ENCODE measurements at places on chromosomes 1 and 21.

DNA sequence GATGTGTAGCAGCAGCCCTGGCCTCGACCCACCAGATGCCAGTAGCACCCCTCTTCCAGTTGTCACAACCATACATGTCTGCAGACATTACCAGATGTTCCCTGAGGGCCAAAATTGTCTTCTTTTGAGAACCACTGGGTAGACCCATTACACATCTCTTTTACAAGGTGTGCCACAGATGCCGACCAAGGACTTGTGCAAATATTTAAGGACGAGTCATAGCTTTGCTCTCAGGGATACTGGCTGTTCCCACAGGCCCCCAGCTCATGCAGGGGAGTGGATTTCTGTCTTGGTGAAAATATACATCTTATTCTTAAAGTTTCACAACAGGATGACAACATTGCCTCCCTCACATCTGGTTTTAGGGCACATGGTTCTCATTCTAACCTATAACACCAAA is 59.4 kb upstream of the ZBTB18 start:
- DNase-seq, result no peak

DNA sequence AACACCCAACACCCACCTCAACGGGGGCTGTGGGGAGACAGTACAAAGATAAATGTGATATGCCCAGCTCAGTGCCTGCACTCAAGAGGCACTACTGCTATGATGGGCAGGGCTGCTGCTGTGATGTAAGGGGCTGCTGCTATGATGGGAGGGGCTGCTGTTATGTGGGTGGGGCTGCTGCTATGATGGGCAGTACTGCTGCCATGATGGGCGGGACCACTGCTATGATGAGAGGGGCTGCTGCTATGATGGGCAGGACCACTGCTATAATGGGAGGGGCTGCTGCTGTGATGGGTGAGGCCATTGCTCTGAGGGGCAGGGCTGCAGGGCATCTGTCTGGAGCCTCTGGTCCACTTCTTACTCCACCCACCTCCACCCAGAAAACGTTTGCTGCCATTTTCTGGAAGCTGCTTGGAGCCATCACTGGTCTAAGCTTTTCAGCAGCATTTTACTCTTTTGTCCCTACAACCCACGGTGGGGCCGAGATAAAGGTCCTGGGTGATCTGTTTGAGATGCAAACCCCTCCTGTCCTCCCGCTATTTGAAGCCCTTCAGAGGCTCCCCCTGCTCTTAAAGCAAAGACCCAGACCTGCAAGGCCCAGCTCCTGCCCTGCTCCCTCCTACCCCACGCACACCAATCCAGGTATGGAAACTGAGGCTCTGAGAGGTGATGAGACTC is 656.9 kb downstream of the PTPRU start:
- no peak for DNase-seq

GRCh38 chr21:37087188-37087587 is 14.1 kb downstream of the TTC3 start:
- peak; percentile 22 for DNase-seq

- DNase-seq, result no peak
Measured at GRCh38 chr1:10170239-10170574, 40.2 kb upstream of the KIF1B start.

- DNase-seq, result no peak
Measured at GRCh38 chr1:189821833-189822232, 655.8 kb downstream of the BRINP3 start.

DNA sequence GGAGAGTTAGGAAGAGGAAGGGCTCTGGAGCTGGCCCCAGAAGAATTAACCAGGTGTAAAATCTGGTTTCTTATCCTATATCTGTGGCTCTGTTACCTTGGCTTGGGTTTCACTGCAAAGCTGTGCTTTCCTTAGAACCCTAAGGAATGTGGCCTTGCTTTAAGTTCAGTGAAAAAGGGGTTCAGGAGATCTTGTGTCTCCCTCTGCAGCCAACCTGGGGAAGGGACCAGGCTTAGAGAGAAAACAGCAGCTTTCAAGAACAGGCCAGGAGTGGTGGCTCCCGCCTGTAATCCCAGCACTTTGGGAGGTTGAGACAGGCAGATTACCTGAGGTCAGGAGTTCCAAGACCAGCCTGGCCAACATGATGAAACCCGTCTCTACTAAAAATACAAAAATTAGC is 16.1 kb upstream of the MYCL start:
- no peak for DNase-seq

DNA sequence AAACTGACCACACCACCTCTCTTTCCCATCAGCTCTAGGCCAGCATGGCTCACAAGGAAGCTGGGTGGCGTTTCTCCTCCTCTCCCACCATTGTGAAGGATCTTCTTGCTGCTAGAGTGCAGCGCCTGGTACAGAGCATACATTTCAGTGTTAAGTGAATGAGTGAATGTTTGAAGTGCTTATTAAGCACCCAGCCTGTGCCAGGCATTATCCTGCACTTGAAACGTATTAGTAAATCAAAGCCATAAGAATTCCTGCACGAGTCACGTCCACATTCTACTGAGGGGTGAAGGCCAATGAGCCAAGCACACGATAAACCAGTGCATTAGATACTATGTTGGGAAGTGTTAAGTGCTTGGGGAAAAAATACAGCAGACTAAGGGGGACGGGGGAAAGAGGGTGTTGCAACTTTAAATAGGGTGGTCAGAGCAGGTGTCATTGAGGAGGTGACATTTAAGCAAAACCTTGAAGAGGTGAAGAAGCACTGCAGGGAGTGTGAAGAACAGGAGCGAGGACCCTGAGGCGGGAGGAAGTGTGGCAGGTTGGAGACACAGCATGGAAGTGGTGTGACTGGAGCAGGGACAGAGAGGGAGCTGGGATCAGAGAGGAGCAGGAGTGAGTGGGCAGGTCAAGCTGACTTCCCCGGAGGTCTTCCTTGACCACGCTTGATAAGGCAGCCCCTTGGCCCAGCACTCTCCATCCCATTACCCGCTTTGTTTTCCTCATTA is 48.5 kb upstream of the LRRN2 start:
- no peak for DNase-seq

- no peak for DNase-seq
Measured at GRCh38 chr1:91006113-91006908, 15.5 kb downstream of the ZNF644 start.

GRCh38 chr1:25858494-25858893 is 763 bp downstream of the AUNIP start:
- DNase-seq, result no peak

DNA sequence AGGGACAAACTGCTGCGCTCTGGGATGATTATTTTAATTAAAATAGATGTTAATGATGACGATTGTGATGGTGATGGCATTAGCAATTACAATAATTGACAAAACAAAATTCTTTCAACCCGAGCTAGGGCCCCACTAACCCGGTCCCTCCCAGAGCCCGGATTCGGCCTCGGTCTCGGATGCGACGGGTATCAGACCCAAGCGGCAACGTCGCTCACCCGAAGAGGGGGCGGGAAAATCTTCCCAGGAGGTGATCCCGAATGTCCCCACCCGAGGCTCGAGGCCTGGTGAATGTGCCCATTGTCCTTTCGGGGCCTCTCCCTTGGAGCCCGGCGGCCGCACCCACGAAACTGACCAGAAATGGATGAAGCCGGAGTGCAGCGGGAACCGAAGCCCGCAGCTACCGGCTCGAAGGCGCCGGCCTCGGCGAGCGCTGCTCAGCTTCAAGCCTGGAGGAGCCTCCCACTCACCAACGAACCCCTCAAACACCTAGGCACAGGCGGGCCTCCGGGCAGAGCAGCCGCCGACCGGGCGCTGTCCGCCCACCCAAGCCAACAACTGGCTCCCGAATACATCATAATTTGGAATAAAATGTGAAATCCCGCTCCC is 1.2 kb downstream of the TAL1 start:
- DNase-seq, result no peak

- DNase-seq, result peak; percentile 63
Measured at GRCh38 chr1:54070171-54070837, 16.9 kb downstream of the TCEANC2 start.
